ENCODE measurements at places on chromosomes 2 and 18.
A peak's percentile ranks its signal among the peaks of the same experiment; 100 is the strongest.

- DNase-seq, result no peak
Observed at GRCh38 chr2:71806432-71806831, 341.2 kb downstream of the CYP26B1 start.

DNA sequence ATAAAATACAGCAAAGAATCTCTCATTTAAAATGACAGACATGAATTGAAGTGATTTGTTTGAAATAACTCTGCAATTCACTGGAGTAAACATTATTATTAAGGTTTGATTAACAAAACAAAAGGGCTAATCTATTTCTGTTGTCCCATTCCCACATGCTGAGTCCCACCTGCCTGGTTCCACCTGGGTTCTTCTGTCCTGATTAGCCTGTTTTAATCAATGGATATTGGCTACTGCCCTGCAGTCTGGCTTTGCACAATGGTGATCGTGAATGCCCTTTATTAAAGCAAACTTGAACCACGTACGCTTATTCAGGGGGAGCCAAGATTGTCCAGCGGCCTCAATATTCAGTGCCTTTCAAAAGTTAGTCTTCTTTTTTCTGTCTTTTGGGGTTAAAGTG lies 72.8 kb upstream of the CDH19 start:
- DNase-seq, result no peak

DNA sequence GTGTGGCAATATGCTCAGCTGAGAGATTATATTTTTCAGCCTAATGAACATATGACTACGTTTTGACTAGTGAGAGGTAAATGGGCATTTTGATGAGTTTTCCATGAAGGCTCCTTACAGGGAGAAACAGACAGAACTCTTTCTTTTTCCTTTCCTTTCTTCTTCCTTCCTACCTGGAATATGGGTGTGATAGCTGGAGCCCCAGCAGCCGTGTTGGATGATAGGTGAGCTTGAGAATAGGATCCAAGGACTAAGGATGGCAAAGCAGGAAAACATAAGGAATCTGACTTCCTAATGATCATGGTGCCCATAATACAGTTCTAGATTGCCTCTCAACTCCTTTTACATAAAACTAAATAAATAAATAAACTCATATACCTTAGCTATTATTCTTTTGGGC lies 124.0 kb downstream of the MAIP1 start:
- DNase-seq, result no peak

- no peak for DNase-seq
Observed at GRCh38 chr2:232607011-232607410, 26.4 kb upstream of the EFHD1 start.

- no peak for DNase-seq
Observed at GRCh38 chr2:43906448-43907109, 67.8 kb downstream of the ABCG8 start.

DNA sequence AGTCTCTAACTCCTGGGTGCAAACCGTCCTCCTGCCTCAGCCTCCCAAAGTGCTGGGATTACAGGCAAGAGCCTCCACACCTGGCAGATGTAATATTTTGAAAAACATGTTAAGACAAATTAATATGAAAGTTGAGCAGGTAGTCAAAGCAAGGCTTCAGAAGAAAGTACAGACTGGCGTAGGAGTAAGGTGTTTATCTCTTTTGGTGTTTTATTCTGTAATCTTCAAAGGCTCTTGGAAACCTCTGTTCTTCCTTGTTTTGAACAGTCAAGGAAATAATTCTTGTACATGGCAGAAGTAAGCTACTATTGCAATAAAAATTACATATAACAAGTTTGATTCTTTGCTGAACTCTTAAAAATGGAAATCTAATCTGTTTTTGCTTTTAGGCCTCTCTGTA lies 5.3 kb downstream of the RNF138 start:
- no peak for DNase-seq

DNA sequence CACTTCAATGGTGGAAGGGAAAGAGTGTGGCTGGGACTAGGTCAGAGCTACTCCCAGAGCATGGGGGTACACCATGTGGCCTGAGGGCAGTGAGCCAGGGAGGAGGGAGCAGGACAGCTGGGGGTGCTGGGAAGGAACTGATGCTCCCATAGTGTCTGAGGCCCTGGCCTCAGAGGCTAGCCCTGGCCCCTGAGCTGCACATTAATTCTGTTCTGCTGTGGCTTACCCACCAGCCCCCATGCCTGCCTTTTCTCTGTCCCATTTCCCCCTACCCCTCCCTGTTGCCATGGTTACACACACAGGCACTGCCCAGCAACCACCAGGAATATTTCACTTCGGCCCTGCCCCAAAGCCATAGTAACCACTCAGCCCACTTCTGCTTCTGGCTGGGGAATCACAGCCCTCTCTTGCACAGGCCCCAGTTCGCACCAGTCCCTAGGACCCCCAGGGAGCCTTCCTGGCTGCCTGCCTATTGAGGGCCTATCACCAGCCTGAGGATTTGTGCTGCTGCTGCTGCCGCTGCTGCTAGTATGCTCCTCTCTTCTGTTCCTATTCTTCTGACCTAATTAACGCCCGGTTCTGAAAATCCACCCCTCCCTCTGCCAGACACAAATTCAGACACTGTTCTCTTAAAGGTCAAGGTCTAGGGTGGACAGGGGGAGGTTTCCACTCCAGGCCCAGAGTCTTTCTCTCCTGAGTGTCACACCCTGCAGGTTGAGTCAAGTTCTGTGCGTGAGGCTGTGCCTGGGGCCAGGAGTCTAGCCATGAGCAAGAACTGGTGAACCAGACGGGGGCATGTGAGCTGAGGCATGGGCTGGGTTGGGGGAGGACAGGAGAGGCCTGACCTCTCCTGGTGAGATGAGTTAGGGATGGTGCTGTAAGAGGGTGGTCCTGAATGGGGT lies 87.1 kb upstream of the MCFD2 start:
- DNase-seq, result peak; percentile 48

DNA sequence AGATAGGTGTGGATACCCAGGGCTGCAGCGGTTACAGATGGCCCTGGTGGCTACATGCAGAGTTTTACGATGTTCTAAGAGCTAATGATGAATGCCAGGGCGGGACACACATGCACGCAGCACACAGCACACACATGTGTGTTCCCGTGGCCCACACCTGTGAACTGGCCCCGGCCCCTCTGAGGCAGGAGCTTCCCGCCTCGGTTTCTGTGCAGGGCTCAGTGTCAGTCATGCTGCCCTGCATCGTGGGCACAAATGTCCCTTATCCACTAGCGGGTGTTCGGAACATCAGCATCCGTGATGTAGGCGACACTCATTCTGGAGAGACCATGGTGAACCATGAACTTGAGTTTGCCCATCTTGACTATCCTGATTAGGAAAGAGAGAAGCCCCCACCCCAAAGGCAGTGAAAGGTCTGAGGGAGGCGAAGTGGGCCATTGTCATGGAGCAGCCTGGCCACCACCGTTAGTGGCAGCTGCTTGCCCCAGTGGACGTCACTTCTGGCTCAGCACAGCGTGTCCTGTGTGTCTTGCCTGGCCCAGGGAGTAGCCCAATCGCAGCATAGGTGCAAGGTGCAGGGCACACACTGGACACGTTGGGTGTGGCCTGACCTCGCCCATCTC lies 43.8 kb downstream of the DCDC2C start:
- DNase-seq, result no peak

- DNase-seq, result no peak
Observed at GRCh38 chr2:155913356-155913755, 419.2 kb downstream of the NR4A2 start.

GRCh38 chr2:83650898-83651297 lies 808.2 kb downstream of the SUCLG1 start:
- no peak for DNase-seq

DNA sequence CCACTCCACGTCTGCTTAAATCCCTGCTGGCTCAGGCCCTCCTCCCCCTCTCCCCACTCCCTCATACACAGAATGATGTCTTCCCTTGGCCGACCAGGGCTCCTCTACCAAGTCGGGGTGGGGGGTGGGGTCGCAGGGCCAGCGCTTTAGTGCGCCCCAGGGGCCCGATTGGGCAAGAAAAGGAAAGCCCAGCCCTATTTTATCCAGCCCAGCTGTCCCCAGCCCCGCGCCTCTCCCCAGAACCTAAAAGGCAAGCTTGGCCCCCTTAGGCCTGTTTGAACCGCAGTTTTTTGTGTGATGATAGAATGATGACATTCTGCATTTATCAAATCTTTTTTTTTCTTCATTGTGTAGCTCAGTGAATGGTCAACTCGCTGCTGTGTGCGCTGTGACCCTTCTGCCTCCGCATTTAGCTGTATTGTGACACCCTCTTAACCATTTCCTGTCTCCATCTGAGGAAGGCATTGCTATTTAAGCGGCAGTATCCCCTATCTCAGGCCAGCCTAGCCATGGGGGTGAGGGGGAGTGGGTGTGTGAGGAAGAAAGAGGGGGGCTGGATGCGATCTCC lies 231.4 kb downstream of the HAUS1 start:
- DNase-seq, result no peak

DNA sequence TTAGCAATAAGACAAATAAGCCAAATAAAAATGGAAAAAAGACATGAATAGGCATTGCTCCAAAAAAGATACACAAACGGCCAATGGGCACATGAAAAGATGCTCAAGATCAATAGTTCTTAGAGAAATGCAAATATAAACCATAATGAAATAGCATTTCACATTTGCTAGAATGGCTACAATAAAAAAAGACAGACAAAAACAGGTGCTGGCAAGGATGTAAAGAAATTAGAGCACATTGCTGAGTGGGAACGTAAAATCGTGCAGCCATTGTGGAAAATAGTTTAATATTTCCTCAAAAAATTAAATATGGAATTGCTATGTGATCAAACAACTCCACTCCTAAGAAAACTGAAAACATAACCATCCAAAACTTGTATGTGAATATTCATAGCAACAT lies 160.0 kb upstream of the SPATS2L start:
- DNase-seq, result no peak

DNA sequence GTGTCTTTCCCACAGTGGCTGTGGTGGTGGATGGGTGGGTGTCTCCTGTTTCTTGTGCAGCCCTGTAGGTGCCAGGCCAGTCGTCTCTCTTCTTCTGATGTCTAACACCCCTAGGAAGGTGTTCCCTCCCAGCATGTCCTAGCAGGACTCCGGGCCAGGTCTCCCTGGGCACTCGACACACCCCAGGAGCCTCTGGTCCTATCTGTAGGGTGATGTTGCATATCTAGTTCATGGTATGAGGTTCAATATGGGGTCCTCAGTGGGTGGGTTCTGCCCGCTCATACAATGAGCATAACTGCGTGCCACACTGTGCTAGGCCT lies 14.4 kb downstream of the NGEF start:
- no peak for DNase-seq
